GM04503 (cell line): ENCODE measurements at places on chromosomes 5 and 9.

- no peak for DNase-seq
These were observed 5.8 kb upstream of the PLPPR1 start for GRCh38 chr9:101022704-101023103.

GRCh38 chr9:76591256-76591950 is 132.4 kb downstream of the GCNT1 start:
- DNase-seq: no peak

GRCh38 chr5:180207593-180207992 is 1.4 kb downstream of the RASGEF1C start:
- no peak for DNase-seq

GRCh38 chr5:73464016-73464745 is 15.6 kb upstream of the FOXD1 start:
- DNase-seq: peak; percentile 75

- no peak for DNase-seq
These were observed 92.0 kb downstream of the PHF2 start for GRCh38 chr9:93668261-93668871.

GRCh38 chr5:74546796-74547195 is 93.7 kb downstream of the ENC1 start:
- no peak for DNase-seq

GRCh38 chr5:63097286-63097685 is 518.7 kb downstream of the LRRC70 start:
- DNase-seq: no peak

DNA sequence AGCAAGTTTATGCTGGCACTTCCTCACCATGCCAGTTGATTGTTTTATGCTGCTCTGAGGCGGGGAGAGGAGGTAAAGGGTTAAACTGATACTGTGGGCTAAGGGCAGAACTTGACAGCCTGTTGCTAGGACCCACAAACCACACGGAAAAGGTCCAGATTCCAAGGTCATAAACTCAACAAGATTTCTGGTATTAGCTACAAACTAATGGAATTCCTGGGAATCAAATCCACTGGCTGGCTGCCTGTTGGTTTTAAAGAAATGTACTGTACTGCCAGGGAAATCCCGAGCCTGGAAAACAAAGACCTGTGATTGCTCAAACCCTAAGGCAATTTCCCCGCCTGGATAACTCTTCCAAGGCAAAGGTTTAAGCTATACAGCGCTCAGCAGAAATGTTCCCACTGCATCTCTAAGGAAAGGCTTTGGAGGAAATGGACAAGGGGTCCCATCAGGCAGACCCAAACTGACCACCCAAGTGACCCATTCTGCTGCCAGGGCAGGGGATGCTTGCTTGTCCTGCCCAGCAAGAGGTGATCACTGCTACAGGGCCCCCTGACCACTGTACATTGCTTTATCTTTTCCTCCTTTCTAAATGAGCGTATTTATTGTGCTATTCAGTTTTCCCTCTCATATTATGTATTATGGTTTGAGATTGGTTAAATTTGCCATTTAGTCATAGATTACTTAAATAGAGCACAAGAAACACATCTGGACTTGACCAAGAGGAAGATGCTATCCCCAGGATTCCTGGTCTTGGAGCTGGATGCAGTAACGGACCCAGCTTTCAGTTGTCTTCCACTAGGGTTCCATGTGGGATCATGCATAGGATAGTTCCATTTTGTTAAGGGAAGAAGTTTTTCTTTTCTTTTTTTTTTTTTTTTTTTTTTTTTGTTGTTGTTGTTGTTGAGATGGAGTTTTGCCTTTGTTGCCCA is 124.3 kb downstream of the SUSD1 start:
- peak; percentile 97 for DNase-seq

- DNase-seq: no peak
These were observed 124.6 kb downstream of the CAMK4 start for GRCh38 chr5:111348661-111349329.

DNA sequence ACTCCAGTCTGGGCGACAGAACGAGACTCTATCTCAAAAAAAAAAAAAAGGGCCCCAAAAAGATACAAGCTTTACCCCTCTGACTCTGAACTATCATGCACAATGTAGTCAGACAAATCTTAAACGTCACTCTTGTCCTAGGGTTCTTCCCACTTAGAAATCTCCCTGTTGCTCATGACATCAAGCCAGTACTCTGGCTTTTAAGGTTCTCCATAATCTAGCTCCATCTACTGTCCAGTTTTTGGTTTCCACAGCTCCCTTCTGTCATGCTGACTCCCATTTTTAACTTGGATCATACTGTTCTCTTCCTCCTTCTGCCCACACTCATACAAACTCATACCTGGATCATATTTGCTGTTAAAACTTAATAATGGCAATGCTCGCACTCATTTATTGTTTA is 156.7 kb upstream of the TLX3 start:
- no peak for DNase-seq

DNA sequence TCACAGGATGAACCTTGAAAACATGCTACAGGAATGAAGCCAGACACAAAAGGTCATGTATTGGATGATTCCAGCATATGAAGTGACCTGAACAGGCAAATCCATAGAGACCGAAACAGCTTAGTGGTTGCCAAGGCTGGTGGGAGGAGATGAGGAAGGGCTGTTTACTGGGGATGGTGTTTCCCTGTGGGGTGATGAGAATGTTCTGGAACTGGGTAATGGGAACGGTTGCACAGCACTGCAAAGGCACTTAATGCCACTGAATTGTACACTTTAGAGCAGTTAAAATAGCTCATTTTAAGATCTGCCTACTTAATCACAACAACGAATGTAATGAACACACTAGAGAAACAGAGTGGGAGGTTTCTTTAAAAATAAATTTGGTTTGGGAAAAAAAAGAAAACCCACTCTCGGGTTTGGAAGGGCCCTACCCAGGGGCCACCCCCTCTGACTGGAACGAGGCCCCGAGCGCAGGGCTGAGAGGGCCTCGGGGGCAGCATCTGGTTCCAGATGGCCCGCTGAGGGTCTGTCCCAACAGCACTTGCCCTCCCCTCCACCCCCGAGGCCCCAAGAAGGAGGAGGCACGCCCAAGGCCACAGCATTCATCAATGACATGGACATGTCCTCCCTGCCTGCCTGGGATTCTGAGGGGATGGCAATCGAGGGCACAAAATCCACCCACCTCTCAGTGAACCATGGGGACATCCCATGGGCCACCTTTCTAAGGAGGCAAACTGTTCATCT is 31.7 kb downstream of the SARDH start:
- no peak for DNase-seq

- DNase-seq: no peak
These were observed 4.0 kb upstream of the SLC46A2 start for GRCh38 chr9:112894699-112895098.

- no peak for DNase-seq
These were observed 260.6 kb upstream of the ANKRD55 start for GRCh38 chr5:56493766-56494165.

DNA sequence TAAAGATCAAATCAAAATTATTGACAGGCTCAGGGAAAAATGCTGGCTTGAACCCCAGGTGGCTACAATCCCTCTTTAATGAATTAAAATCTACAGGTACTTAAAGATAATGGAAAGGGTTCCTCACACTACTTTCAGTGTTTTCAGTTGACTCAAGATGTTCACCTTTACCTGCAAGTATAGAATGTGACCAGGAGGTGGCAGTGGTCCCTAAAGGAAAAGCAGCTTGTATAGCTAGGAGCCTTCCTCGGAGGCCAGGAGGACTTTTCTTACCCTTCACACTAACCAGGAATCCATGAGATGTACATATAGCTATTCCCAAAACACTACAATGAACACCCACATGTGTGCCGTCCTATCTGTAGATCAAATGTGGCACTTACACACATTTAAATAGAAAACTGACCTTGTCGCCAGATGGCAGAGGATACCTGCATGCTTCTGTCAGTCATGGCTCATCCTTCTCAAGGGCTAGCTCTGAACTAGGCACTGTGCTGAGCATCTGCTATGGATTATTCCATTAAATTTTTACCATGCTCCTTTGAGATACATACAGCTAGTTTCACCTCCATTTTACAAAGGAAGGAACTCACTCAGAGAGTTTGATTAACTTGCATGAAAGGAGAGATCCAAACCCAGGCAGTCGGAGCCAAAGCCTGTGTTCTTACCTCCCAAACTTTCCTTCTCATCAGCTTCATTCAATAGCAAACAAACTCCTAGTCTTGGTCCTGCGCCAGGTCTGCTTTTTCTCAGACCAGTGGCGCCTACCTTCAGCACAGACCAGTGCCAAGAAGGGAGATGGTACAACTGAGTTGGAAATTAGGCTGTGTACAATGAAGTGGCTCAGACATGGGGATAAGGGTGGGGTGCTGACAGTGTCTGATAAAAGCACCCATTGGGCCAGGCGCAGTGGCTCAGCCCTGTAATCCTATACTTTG is 24.5 kb downstream of the C9orf152 start:
- DNase-seq: no peak

- DNase-seq: no peak
These were observed 7.0 kb downstream of the DOLK start for GRCh38 chr9:128940271-128940921.

DNA sequence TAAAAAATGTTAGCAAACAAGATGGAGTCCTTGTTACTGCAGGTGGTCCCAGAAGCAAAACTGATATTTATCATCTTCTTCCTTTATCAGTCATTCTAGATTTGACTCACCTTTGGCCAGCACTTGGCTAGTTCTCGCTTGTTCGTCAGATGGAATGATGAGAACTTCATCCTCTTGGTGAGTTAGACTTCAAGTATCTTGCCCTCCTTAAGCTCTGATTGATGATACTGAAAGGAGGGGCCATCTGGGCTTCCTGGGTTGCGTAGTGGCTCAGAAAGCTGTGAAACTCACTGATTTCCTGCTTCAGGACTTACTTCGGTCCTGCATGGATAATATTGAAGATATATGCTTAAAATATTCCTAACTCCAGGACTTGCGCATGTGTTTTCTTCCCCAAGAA is 1248.2 kb upstream of the CDH9 start:
- no peak for DNase-seq

GRCh38 chr5:135482381-135482933 is 30.3 kb upstream of the TIFAB start:
- DNase-seq: no peak

GRCh38 chr9:106107716-106108115 is 413.4 kb downstream of the TMEM38B start:
- DNase-seq: no peak

- DNase-seq: no peak
These were observed 17.6 kb upstream of the SNX2 start for GRCh38 chr5:122757285-122757684.

GRCh38 chr5:14812166-14812565 is 59.4 kb downstream of the ANKH start:
- no peak for DNase-seq

GRCh38 chr9:77019926-77020412 is 514 bp downstream of the FOXB2 start:
- no peak for DNase-seq

DNA sequence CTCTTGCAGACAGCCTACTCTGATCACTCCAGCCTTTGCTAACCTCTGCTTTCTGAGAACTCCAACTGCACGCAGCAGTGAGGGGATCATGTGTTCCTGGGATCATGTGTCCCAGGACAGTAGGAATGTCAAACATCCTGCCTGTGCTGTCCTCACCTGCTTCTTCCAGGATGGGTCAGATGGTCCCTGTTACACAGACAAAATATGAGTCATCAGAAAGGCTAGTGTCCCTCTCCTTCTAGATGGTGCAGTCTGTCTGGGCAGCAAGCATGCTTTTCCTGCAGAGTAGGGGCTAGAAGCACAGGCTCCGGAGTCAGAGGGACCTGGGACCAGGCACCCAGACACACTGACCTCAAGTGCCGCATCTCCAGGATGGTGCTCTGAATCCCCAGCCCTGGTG is 20.1 kb upstream of the SLC25A48 start:
- no peak for DNase-seq

GRCh38 chr5:143932584-143932983 is 120.6 kb downstream of the HMHB1 start:
- DNase-seq: no peak

DNA sequence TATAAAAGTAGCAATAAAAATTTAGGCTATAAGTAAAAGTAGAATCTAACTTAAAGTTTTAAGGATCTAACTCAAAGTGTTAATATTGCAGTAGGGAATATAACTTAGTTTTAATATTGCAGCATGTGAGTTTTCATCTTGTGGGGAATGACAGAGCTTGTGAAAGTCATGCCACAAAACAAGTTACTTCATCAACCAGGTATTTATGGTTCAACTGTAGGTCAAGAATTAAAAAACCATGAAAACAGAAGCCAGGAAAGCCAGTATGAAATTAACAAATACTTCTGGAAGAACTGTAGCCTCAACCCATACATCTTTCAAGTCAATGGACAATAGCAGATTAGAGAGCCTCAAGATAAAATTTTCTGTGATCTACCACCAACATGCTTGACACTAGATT is 19.0 kb downstream of the HMGCS1 start:
- peak; percentile 31 for DNase-seq

- DNase-seq: no peak
These were observed 93.1 kb upstream of the ACO1 start for GRCh38 chr9:32291370-32291769.

DNA sequence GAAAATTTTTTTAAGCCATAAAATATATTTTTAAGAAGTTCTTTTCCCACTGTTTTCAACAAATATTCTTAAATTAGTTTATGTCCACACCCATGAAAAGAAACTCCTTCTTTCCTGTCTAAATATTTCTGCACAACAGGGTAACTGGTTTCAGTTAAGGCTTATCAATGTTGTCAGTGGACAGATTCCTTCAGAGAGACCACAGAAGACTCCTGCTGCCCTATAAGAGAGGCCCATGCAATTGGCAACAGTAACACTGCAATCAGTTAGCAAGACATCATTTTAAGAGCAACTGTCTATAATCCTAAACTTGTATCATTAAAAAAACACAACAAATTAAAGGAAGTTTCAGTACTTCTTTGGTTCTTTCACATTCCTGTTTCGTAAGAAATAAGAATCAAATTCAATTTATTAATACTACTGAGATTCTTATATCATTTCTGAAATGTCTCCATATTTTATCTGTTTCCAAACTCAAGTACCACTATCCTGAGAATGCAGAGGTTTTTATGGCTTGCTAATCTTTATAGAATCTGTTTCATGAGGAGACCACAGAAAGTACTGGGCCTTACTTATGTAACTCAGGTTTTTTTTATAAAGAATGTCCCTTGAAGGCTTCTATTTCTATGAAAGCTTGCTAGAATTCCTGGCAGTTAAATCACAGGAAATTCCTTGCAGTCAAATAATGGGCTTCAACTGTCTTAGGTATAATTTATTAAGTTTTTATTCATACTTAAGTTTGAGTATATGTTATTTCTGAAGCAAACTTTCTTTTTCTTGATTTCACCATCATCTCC is 240.2 kb downstream of the RFX3 start:
- DNase-seq: peak; percentile 35

- no peak for DNase-seq
These were observed 185.1 kb upstream of the ELAVL2 start for GRCh38 chr9:24011009-24011717.

- no peak for DNase-seq
These were observed 43.6 kb downstream of the SEMA5A start for GRCh38 chr5:9502050-9502834.

GRCh38 chr9:121893786-121894185 is 199.3 kb downstream of the TTLL11 start:
- DNase-seq: no peak

- DNase-seq: no peak
These were observed 88.9 kb upstream of the PRR16 start for GRCh38 chr5:120375248-120375647.

- no peak for DNase-seq
These were observed 106.5 kb upstream of the PRRC1 start for GRCh38 chr5:127410959-127411358.

GRCh38 chr9:117771136-117771535 is 66.9 kb downstream of the TLR4 start:
- DNase-seq: no peak
